ENCODE measurements at places on chromosomes 16 and 17. TPM values are rescaled to one million over a fixed set of nuclear protein-coding genes. Genes with fewer than 3 reads are reported as not detected.

The HIC1 gene
- total RNA-seq = 14.2 TPM

The RHBDL1 gene
- total RNA-seq = not detected

The KRTAP1-1 gene
- total RNA-seq = not detected

The NLGN2 gene
- 4.2 TPM for total RNA-seq

The CLEC18A gene
- 0.10 TPM for total RNA-seq

The KRT33B gene
- total RNA-seq = 0.24 TPM

The CNTROB gene
- 19.6 TPM for total RNA-seq

DNA sequence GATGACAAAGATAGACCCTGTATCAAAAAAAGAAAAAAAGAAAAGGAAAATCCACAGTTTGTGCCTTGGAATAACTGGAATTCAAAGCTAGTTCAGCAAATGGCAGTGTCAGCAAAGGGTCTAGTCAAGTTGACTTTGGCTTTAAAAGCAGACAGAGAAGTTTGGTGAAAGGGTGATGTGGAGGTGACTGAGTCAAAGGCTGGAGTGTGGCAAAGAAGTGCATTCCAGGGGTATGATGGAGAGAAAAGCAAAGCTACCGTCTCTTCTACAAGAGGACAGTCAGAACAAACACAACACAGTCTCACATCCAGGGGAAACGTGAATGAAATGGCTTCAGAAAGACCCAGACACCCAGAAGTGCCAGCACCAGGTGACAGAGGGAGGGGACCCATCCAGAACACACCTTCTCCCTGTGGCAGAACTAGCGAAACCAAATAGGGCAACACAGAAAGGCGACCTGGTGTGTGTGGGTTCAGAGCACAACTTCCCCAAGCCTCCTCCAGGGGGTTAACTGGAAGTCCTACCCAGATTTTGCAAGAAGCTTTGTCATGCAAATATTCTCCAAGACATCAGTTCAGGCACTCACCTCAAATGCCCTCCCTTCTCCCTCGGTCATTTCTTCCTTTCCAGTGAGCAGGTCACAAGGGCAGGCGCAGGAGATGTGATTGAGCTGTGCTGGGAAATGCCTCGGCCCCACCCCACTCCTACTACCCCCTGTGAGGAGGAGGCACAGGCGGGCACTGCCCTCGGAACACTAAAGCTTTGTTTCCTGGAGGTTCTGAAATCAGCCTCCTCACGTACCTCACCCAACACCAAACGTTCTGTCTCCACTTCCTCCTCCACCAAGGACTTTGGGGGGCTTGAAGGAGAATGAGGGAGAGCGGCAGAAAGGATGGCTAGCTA lies 481.9 kb downstream of the SOX9 start:
- peak; percentile 70 for DNase-seq

DNA sequence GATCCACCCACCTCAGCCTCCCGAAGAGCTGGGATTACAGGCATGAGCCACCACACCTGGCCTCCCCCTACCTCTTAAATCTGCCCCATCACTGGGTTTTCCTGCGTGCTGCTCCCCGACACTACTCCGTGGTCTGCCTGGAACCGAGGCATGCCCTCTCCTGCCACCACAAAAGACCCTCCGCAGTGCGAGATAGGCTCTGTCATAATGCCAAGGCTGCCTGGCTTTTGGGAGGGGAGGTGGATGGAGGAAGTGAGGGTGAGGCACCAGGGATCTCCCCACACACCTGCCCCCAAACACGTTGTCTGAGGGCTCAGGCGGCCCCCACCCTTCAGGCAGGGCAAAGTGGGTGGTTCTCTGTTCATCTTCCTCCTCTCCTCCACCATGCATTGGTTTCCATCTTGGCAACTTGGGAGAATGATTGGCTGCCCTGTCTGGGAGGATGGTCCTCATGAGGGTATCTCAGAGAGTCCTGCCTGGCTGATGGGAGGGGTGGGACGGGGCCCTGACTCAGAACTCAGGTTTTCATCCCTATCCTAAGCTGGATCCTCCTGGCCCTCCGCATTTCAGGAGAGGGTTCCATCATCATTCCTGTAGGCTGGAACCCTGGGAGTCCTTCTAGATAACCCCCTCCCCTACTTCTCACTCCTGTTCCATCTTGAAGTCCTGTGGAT lies 23.2 kb downstream of the IGFBP4 start:
- DNase-seq = no peak

GRCh38 chr17:10294180-10294579 lies 78.6 kb downstream of the MYH13 start:
- DNase-seq = no peak

DNA sequence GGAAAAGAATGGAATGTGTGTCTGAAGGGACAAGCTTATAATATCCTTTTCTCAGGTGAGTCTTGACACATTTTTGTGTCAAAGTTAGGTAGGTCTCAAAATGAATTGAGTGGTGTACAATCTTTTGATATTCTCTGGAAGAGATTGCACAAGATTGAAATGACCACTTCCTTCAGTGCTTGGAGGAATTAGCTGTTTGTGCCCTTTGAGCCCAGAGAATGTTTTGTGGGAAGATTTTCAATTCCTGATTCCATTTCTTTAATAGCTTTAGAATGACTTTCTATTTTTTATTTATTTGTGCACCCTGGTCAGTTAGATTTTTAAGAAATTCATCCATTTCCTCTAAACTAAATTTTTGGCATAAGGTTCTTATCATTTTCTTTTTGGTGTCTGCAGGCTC lies 1.6 kb upstream of the CCL13 start:
- no peak for DNase-seq

DNA sequence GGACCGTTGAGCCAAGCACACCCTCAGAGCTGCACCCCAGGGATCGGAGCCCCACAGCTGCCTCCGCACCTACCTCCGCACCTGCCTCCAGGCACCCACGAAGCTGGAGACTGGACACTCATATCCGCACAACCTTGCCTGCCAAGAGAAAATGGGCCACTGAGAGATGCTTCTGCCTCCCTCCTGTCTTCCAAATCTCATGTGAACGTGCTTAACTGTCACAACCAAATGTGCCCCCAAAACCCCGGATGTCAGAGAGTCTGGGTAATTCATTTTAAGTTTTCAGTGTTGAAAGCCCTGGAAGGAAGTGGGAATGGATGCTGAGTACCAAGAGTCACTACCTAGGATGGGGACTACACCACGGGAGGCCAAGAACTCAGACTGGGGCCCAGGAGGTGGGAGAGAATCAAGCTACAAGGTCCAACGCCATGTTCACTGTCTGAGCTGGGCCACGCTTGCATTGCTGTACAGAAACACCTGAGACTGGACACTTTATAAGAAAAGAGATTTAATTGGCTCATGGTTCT lies 49.5 kb upstream of the MEAK7 start:
- DNase-seq = no peak

GRCh38 chr16:89297910-89298545 lies 80.5 kb downstream of the ZNF778 start:
- DNase-seq = no peak

- no peak for DNase-seq
Observed at GRCh38 chr16:84986102-84986501, 25.2 kb downstream of the ZDHHC7 start.

GRCh38 chr16:27273670-27274423 lies 5.3 kb upstream of the NSMCE1 start:
- peak; percentile 66 for DNase-seq

DNA sequence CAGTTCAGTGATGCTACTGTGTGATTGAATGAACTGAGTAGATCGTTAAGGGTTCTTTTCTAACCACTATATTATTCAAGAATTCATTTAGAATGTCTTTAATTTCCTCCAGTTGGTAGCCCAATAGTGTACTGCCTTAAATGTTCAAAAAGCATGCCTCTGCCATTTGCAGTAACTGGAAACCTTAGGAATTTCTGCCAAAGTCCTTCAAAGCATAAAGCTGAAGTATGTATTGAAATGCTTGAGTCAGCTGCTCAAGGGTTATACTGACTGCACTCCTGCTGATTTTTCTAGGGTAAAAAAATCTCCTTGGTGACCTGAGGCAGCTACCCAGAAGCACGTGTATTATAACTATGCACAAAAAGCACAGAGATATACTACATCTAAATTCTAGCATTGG lies 56.5 kb downstream of the SNTB2 start:
- DNase-seq = no peak

GRCh38 chr16:31250782-31251384 lies 8.9 kb upstream of the ITGAM start:
- no peak for DNase-seq

- no peak for DNase-seq
Observed at GRCh38 chr17:59124665-59125064, 18.0 kb upstream of the TRIM37 start.

DNA sequence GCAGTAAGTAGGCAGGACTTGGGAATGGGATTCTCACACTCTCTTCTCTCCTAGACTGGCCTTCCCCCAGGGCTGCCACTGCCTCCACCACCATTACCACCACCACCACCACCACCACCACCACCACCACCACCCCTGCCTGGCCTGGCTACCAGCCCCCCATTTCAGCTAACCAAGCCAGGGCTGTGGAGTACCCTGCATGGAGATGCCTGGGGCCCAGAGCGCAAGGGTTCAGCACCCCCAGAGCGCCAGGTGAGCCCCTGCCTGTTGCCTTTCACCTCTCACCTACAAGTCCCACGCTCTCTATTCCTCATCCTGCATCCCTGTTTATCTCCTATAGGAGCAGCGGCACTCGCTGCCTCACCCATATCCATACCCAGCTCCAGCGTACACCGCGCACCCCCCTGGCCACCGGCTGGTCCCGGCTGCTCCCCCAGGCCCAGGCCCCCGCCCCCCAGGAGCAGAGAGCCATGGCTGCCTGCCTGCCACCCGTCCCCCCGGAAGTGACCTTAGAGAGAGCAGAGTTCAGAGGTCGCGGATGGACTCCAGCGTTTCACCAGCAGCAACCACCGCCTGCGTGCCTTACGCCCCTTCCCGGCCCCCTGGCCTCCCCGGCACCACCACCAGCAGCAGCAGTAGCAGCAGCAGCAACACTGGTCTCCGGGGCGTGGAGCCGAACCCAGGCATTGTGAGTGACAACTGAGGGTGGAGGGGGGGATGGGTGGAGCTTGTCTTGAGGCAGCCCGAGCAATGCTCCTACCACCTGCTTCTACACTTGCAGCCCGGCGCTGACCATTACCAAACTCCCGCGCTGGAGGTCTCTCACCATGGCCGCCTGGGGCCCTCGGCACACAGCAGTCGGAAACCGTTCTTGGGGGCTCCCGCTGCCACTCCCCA lies 7.9 kb upstream of the TMEM88 start:
- DNase-seq = no peak

DNA sequence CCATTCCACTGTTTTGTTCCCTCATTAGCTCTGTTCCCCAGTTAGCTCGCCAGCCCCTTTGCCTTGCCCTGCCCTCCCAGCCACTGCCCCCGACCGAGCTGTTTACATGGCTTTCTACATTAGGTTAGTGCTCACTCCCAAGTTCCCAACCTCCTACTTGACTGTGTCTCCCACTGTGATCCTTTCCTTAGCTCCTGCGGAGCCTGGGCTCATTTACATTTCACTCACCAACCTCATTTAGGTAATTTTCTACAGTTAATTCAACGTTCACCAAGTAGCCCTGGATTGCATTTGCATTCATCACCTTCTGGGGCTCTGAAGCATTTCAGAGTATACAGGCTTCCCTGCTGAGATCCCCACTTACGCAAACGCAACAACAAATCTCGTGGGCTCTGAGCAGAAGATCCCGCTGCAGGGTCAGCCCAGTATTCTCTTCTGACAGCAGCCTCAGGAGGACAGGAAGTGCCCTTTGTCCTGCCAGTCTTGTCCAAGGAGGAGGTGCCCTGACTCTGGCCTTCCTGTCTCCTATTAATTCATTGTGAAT lies 325.8 kb upstream of the CCL2 start:
- DNase-seq = no peak

DNA sequence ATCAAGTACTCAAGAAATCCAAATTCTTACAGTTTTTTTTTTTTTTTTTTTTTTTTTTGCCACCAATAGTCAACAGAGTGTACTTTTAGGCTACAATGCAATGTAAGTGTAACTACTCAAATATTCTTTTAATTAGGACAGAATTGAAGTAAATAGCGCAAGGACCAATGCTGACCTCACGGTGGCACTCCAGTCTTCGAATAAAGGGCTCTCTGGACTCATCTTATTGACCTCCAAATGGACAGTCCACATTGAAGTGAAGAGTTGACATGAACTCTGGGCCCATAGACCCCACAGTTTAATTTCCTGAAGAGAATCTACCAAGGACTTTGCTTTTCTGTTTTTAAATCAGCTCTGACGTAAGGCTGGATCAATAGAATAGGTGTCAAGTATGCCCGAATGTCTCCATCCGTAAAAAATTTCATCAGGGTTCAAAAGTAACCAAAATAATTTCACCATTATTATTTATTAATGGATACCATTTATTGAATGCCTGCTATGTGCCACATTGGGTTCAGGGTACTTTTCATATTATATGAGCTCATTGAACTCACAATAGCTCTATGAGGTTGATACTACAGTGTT lies 7.3 kb upstream of the DDX52 start:
- peak; percentile 54 for DNase-seq

GRCh38 chr17:83177611-83178532 lies 98.5 kb downstream of the METRNL start:
- no peak for DNase-seq

DNA sequence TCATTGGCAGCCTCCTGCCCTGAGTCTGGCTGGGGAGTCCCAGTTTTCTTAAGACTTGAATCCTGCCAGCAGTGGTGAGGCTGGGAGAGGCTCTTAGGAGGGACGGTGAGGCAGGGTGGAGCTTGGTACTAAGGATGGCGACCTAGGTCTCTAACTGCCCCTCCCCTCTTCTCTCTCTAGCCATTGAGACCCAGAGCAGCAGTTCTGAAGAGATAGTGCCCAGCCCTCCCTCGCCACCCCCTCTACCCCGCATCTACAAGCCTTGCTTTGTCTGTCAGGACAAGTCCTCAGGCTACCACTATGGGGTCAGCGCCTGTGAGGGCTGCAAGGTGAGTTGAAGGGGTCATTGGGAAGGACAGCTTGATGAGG lies 16.4 kb downstream of the GJD3 start:
- DNase-seq = no peak

DNA sequence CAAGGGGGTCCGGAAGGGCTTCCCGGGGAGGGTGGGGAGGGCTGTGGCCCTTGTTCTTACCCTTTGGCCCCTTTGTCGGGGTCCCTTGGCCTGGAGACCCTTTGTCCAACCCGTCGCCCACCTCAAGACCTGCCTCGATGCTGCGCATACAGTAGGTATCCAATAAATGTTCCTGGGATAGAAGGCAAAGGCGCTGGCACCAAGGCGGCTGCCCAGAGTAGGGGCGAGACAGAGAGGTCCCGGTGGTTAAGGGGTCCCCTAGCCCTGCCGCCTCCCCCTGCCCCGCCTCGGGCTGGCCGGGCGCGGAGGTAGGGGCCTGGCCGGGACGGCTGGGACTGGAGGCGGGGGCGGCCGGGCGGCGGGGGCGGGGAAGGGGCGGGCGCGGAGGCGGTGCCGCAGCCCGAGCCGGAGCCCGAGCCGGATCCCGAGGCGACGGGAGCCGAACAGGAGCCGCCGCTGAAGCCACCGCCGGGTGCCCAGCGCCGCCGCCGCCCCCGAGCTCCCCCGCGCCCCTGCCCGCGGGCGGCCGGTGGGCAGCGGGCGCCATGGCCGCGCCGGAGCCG lies at the start of gene NHERF2:
Gene NHERF2, plus strand, starts transcription at position 442 of the 563 bp plus-strand sequence. Its CDS starts 104 bp downstream, at position 546.
- DNase-seq = no peak
